ENCODE measurements at places on chromosomes 3 and 15.
A peak's percentile ranks its signal among the peaks of the same experiment; 100 is the strongest.

DNA sequence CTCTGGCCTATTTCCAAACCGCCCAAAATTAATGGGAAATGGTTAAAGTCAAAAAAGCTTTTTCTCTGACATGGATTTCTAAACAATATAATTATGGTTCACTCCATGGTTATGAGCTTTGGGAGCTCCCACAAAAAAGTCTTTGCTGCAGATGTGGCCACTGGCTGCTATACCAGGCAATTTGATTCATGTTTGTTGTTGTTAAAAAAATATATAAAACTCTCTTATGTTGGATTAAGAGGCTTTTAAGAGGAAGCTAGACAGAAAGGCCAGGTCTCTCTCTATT, 258.6 kb downstream of the TIGIT start:
- DNase-seq, result no peak

GRCh38 chr3:59890639-59891038, 840.8 kb upstream of the CFAP20DC start:
- DNase-seq, result no peak

- no peak for DNase-seq
Measured at GRCh38 chr3:134579141-134579665, 71.6 kb downstream of the KY start.

DNA sequence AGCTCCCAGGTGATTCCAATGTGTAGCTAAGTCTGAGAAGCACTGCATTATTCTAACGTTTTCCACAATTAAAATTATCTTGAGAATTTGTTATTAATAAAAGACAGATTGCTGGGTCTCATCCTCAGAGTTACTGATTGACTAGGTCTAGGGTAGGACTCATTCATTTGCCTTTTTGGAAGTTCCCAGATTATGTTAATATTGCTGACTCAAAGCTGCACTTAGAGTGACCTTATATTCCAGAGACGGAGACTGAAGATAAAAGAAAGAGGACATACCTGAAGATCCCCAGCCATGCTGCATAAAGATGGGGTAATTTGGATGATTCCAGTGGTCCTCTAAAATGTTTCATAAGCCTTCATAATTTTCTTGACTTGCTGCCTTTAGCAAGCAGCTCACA, 81.8 kb downstream of the PLSCR2 start:
- DNase-seq, result no peak

- no peak for DNase-seq
Measured at GRCh38 chr3:9122732-9123364, 126.6 kb downstream of the SRGAP3 start.

DNA sequence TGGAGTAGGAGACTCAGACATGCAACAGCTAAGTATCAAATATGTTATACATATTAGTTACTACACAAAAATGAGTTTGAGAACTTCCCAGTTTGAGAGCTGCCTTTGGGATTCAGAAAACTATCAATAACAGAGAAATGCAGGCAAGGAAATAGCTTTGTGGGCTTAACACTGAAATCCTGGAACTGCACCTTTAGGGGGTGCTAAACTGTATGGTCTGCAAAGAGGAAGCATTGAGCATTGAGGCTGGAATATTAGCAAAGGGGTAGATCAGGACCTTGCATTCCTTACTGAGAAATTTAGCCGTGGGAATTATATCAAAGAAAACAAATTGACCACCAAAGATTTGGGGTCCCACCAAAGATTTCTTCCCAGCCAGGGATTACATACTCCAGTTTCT, 580.0 kb downstream of the ZNF385D start:
- DNase-seq, result no peak

GRCh38 chr3:170323331-170323730, 34.2 kb upstream of the SKIL start:
- no peak for DNase-seq

DNA sequence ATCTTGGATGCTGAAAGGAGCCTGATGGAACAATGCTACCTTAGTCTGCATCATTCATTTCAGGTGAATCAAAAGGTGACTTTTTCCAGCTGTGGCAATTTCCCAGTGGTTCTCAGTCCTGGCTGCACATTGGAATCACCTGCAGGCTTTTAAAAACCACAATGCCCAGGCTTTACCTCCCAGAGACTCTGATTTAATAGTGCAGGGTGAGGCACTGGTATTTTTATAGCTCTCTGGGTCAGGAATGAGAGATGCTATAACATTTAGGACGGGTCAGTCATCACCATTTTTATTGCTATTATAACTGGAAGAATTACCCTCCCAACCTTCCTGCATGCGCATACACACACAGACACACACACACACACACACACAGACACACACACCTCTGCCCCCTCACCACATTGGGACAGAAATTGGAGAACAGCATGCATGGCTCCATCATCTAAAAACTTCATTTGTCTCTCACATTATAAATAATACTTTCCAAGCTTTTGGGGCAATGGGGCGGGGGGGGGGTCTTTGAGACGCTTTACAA, 41.1 kb downstream of the LARP6 start:
- no peak for DNase-seq

- peak; percentile 39 for DNase-seq
Measured at GRCh38 chr3:184227481-184227935, 1.9 kb upstream of the VWA5B2 start.

- peak; percentile 39 for DNase-seq
Measured at GRCh38 chr3:187986514-187986934, 167.4 kb upstream of the LPP start.

GRCh38 chr3:114439284-114439683, 145.5 kb downstream of the TIGIT start:
- DNase-seq, result no peak

GRCh38 chr3:195764961-195765706, 44.4 kb downstream of the MUC20 start:
- no peak for DNase-seq

- DNase-seq, result no peak
Measured at GRCh38 chr15:34018021-34018645, 20.9 kb downstream of the AVEN start.

- no peak for DNase-seq
Measured at GRCh38 chr3:191901741-191902140, 440.8 kb downstream of the PYDC2 start.

DNA sequence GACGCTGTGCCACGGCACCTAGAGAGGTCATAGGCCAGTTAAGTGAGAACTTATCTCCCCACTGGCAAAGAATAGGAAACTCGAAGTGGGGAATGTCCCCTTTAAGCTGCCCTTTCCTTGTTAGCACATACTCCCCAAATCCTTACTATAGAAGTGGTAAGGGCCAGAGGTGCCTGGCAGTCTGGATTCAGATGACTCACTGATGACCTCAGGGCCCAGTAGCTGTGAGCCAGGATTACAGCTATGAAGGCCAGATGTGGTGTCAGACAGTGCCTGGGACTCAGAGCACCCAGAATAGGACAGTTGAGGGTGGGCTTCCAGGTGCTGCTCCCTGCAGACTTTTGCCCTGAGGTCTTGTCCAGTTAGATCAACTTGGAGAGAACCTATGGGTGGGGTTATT, 37.7 kb downstream of the PDIA5 start:
- DNase-seq, result no peak

- no peak for DNase-seq
Measured at GRCh38 chr3:64109438-64109837, 86.1 kb upstream of the PSMD6 start.

- DNase-seq, result no peak
Measured at GRCh38 chr3:122074621-122075265, 19.6 kb downstream of the CD86 start.

GRCh38 chr15:60883691-60884640, 345.1 kb downstream of the RORA start:
- no peak for DNase-seq

- no peak for DNase-seq
Measured at GRCh38 chr15:34188711-34189110, 21.2 kb downstream of the KATNBL1 start.

- DNase-seq, result no peak
Measured at GRCh38 chr3:100463002-100463401, 29.4 kb upstream of the TMEM45A start.

GRCh38 chr3:137332297-137332696, 374.5 kb downstream of the IL20RB start:
- DNase-seq, result no peak

DNA sequence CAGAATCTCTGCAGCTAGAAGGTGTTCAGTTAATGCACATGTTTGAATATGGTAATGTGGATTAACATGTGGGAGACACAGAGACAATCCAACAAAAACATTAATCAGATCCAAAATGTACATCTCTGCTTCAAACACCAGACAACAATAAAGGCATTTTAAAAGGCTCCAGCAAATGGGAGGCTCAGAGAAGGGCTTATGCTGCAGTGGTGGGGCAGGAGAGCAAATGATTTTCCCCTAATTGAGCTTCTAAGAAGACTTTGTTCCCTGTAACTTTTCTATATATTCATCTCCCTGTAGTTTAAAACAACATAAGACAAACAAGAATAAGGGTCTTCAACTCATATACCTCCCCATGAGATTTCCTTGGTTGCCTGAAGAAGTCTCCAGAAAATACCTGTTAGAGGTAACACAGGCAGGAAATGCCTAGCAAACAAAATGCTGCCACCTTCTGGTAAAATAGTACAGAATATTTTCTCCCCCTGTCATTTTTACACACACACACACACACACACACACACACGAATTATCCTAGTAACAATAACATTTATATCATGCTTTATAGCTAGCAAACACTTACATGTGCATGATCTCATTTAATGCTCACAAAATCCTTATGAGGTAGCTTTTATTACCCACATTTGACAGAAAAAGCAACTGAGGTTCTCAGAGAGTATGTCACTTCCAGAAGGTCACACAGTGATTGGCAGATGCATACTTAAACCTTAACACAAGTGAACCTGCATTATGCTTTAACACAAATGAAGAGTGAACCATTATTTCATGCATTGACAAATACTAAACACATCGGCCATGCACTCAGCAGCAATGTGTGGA, 123.4 kb upstream of the MB21D2 start:
- no peak for DNase-seq

DNA sequence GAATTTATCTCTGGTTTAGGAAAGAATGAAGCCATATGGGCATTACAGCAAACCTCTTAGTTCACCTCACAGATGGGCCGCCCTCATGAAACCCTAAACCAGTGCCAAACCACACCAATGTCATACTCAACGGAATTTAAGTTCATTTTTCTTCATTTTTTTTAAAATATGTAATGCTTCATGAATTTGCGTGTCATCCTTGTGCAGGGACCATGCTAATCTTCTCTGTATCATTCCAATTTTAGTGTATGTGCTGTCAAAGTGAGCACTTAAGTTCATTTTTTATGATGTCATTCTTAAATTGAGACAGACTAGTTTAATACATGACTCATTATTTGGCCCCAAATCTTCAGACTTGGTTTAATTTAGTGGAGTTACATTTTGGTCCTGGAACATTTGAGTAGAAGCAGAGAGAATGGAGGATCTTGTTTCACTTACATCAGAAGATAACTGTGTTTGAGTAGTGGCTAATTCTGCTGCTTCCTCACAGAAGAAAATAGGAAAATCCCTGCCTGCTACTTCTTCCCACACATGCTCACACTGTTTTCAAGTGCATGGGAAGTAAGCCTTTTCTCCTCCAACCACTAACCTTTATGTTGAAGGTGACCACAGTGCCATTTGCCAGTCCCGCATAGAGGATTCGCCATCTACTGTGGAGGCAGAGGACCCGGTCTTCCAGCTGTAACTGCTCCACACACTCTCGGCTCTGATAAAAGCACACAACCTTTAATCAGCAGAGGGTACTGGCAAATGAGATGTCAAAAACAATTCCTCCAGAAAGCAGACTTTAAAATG, 63.3 kb downstream of the ZNF106 start:
- no peak for DNase-seq

GRCh38 chr3:89527736-89528305, 420.4 kb downstream of the EPHA3 start:
- no peak for DNase-seq

DNA sequence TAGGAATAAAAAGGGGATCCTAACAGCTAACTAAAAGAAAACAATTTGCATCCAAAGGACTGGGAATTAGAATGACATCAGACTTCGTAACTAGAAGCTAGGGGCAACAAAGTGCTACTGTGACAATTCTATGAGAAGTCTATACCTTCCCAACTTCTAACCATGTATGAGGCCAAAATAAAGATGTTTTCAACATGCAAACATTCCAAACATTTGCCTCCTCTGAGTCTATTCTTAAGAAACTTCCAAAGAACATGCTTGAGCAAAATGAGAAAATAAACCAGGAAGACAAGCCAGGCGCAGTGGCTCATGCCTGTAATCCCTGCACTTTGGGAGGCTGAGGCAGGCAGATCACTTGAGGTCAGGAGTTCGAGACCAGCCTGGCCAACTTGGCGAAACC, 13.1 kb upstream of the RNF7 start:
- DNase-seq, result no peak

- no peak for DNase-seq
Measured at GRCh38 chr3:194086388-194087075, 49.4 kb upstream of the HES1 start.

- DNase-seq, result no peak
Measured at GRCh38 chr3:171873580-171873979, 30.4 kb downstream of the TMEM212 start.

Data from CD4-positive, alpha-beta T cell (primary cell).